ENCODE measurements at places on chromosomes 7 and 10. TPM values are rescaled to one million over a fixed set of nuclear protein-coding genes. Genes with fewer than 3 reads are reported as not detected.

DNA sequence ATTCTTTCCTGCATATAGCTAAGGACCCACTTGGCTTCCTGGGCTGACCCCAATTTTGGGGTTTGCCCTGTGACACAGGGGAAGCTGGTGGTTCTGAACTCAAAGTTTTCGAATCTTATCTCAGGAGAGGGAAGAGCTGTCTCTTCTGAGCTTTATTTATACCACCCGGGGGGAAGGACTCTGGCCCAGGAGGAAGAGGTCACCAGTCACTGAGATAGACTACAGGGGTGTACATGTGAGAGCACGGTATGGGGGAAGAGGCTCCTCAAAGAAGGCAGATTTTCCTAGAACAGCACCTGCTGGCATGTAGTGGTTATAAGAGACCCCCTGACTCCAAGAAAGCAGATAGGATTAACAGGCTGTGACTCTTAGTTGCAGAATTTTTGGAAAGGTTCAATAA is 101.8 kb upstream of the ELMO1 start:
- DNase-seq, result no peak
- no peak overlapping the region for H3K4me3 ChIP-seq
- no peaks in the 10 kb centered on the region for H3K27me3 ChIP-seq
- no peak overlapping the region for H3K27ac ChIP-seq
- no peaks in the 10 kb centered on the region for H3K4me1 ChIP-seq

DNA sequence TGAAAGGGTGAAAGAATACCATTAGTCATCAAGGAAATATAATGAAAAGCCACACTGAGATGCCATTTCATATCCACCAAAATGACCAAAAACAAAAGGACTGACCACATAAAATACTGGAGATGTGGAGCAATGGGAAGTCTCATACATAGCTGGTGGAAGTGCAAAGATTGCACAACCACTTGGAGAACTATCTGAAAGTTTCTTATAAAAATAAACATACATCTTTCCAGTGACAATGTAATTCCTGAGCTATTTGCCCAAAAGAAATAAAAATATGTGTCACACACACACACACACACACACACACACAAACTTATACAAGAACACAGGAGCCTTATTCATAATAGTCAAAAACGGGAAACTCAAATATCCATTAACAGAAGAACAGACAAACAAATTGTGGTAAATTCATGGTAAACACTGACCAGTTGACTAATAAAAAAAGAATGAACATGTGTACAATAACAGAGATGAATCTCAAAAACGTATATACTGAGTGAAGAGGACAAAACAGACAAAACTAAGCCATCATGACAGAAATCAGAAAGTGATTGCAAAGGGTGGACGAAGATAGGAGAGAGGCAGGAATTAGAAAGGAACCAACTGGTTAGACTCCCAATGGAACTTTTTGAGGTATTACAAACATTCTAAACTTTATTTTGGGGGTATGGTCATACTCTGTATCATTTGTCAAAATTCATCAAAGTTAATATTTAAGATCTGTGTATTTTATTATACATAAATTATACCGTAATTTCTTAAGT is 21.5 kb downstream of the WASL start:
- no peaks in the 10 kb centered on the region for H3K36me3 ChIP-seq
- no peaks in the 10 kb centered on the region for H3K27me3 ChIP-seq
- DNase-seq, result no peak
- no peak overlapping the region for H3K27ac ChIP-seq
- H3K4me3 ChIP-seq, result no peak overlapping the region

- H3K36me3 ChIP-seq, result no peaks in the 10 kb centered on the region
- H3K4me3 ChIP-seq, result no peak overlapping the region
- no peak overlapping the region for H3K27ac ChIP-seq
- H3K4me1 ChIP-seq, result no peaks in the 10 kb centered on the region
- DNase-seq, result no peak
Measured at GRCh38 chr10:63494951-63495350, 26.2 kb upstream of the REEP3 start.

Gene RET
- not detected for total RNA-seq

- H3K27me3 ChIP-seq, result peaks cover 1% of the 10 kb centered on the region
- no peaks in the 10 kb centered on the region for H3K36me3 ChIP-seq
- H3K4me1 ChIP-seq, result no peaks in the 10 kb centered on the region
- no peak overlapping the region for H3K4me3 ChIP-seq
- DNase-seq, result no peak
- H3K27ac ChIP-seq, result no peak overlapping the region
Measured at GRCh38 chr10:47287365-47287802, 12.6 kb upstream of the GDF10 start.

- no peak for DNase-seq
- H3K27ac ChIP-seq, result no peak overlapping the region
- no peaks in the 10 kb centered on the region for H3K4me1 ChIP-seq
- no peaks in the 10 kb centered on the region for H3K27me3 ChIP-seq
- no peaks in the 10 kb centered on the region for H3K36me3 ChIP-seq
- no peak overlapping the region for H3K4me3 ChIP-seq
Measured at GRCh38 chr7:43232366-43232765, 119.9 kb downstream of the HECW1 start.

Gene SRRM3
- total RNA-seq, result 1.7 TPM

Gene COL28A1
- total RNA-seq, result 7.3 TPM

DNA sequence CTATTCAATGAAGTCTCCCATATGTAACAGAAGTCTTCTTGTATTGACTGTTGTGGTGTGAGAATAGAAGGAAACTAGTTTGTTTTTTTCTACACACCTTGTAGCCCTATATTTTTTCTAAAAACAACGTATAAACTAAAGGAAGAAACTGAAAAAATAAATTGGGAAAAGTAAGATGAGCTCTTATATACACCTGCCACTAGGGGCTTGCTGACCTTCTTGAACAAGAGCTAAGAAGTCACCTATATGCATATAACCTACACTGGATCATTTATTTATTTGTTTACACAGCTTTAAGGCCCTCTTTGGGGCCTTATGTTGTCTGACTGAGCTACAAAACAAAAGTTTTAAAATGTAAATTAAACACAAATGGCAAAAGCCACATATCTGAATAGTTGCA is 383.0 kb downstream of the HPSE2 start:
- no peaks in the 10 kb centered on the region for H3K4me1 ChIP-seq
- DNase-seq, result no peak
- no peaks in the 10 kb centered on the region for H3K27me3 ChIP-seq
- no peaks in the 10 kb centered on the region for H3K36me3 ChIP-seq
- no peak overlapping the region for H3K27ac ChIP-seq

GRCh38 chr7:22635349-22635748 is 91.7 kb upstream of the IL6 start:
- H3K27me3 ChIP-seq, result no peaks in the 10 kb centered on the region
- no peak overlapping the region for H3K4me3 ChIP-seq
- no peak overlapping the region for H3K27ac ChIP-seq

DNA sequence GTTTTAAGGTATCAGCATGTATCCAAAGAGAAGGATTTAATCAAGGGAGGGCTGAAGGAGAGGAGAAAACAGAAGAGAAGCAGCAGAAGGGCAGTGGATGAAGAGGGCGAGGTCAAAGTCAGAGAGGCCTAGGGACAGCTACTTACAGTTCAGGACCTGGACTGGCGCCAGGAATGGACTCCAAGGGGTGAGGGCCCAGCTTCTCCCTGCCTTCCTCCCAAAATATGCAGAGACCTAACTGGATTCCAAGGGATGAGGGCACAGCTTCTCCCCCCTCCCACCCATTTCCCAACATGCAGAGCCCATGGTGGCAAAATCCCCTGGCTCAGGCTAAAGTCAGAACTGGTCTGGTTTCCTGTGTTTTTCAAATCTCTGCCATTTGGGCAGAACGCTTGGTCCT is 3.4 kb upstream of the TCF7L2 start:
- no peak overlapping the region for H3K27ac ChIP-seq
- no peak for DNase-seq
- no peaks in the 10 kb centered on the region for H3K27me3 ChIP-seq
- H3K36me3 ChIP-seq, result no peaks in the 10 kb centered on the region

DNA sequence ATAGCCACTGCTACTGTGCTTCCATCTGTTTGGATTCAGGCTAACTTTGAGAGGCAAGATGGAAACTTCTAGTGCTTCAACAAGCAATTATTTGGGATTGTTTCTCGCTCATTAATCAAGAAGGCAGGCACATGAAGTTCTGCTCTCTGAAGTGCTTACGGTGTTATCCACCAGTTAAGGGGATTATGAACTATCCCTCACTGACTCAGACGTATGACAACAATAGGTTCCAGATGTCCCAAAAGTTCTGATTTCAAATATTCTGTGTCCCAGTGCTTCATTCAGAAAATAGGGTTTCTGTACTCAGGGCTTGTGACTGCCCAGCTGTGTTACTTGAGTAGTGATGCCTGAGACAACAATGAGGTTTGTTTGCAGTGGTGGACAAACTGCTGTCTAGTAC is 81.0 kb downstream of the HACD1 start:
- no peak overlapping the region for H3K4me3 ChIP-seq
- H3K27ac ChIP-seq, result no peak overlapping the region
- no peak for DNase-seq

- no peaks in the 10 kb centered on the region for H3K27me3 ChIP-seq
- no peak overlapping the region for H3K4me3 ChIP-seq
- DNase-seq, result no peak
- peaks cover 3% of the 10 kb centered on the region for H3K36me3 ChIP-seq
- no peak overlapping the region for H3K27ac ChIP-seq
Measured at GRCh38 chr7:33099154-33099940, 9.9 kb downstream of the RP9 start.

GRCh38 chr7:22377703-22378102 is 20.7 kb upstream of the RAPGEF5 start:
- H3K27me3 ChIP-seq, result no peaks in the 10 kb centered on the region
- H3K36me3 ChIP-seq, result no peaks in the 10 kb centered on the region
- no peak overlapping the region for H3K4me3 ChIP-seq
- no peaks in the 10 kb centered on the region for H3K4me1 ChIP-seq
- no peak for DNase-seq

GRCh38 chr7:137523171-137523570 is 179.6 kb upstream of the PTN start:
- no peaks in the 10 kb centered on the region for H3K4me1 ChIP-seq
- H3K4me3 ChIP-seq, result no peak overlapping the region

DNA sequence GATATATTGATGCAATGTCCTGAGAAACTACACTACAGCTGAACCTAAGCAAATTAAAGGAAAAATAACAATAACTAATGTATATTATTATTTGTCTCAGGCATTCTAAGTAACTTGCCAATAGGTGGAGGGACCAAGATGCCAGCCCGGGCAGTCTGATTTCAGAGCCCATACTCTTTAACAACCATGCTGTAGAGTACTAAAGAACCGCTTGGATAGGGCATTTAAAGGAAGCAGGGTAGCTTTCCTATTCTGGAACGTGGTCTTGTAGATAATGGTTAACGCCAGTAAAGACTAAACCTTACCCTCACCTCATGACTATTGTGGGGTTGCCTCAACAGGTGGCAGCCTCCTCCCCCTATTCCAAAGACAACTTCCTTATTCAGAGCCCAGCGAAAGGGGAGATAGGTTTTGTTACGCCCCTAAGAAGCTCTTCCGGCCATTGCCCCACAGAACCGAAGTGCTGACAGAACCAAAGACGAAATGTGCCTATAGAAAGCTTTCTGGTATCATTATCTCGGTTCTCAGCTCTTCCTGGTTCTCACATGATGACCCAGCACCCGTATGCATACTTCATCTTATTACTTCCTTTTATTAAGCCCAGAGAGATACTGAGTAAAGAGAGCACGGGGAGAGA is 707 bp upstream of the C1GALT1 start:
- H3K4me1 ChIP-seq, result peaks cover 24% of the 10 kb centered on the region
- DNase-seq, result peak; percentile 63
- H3K27me3 ChIP-seq, result no peaks in the 10 kb centered on the region
- peak overlapping the region; percentile 49 for H3K4me3 ChIP-seq
- peaks cover 1% of the 10 kb centered on the region for H3K36me3 ChIP-seq

GRCh38 chr10:112721080-112721698 is 228.9 kb upstream of the TCF7L2 start:
- no peak overlapping the region for H3K4me3 ChIP-seq
- H3K4me1 ChIP-seq, result peaks cover 43% of the 10 kb centered on the region
- no peaks in the 10 kb centered on the region for H3K36me3 ChIP-seq
- no peak overlapping the region for H3K27ac ChIP-seq
- DNase-seq, result no peak
- H3K27me3 ChIP-seq, result no peaks in the 10 kb centered on the region

DNA sequence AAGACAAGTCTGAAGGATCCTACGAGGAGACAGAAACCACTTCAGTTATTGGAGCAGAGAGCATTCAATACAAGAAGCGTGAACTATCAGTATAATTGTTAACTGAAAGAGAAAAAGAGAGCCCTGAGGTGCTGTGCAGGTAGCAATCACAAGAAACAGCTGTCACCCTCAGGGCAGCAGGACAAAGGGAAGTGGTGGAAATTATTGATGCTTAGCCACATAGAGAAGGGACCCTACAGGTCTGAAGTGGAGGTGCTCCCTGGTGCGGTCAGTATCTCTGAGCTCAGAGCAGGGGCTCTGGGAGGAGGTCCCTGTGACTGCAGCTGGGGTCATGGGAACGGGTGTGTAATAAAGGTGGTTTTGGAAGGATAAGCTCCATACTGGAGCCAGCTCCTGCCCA is 97.8 kb upstream of the KLF6 start:
- no peaks in the 10 kb centered on the region for H3K36me3 ChIP-seq
- H3K27me3 ChIP-seq, result no peaks in the 10 kb centered on the region
- DNase-seq, result no peak
- peaks cover 56% of the 10 kb centered on the region for H3K4me1 ChIP-seq
- H3K27ac ChIP-seq, result peak overlapping the region; percentile 80

- H3K4me1 ChIP-seq, result peaks cover 26% of the 10 kb centered on the region
- peaks cover 2% of the 10 kb centered on the region for H3K36me3 ChIP-seq
- no peak for DNase-seq
- H3K27ac ChIP-seq, result peak overlapping the region; percentile 14
Measured at GRCh38 chr7:47376991-47377616, 204.8 kb downstream of the TNS3 start.

Gene HOXA10
- total RNA-seq, result 7.8 TPM

DNA sequence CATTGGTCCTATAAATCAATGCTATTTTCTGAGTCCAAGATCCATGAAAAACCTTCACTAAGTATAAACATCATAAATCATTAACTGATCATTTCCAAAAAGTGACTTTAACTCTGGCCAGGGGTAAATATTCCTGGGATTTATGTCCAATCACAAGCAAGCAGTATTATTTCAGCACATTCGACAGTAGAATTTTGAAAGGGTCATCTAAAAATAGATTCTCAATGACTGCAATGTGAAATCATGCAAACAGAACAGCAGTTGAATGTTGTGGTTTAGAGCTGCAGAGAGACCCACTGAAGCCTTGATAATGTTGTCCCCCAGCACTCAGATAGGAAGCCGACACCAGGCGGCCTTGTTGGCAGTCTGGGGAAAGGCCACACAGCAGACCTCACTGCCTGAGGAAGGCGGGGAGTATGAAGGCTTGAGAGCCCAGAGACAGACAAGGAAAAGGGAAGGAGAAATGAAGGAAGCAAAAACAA is 38.1 kb downstream of the FAM107B start:
- H3K27me3 ChIP-seq, result no peaks in the 10 kb centered on the region
- DNase-seq, result no peak

Data from Caco-2 (cell line).